Fibroblast of the conjunctiva (primary cell): ENCODE measurements at places on chromosomes 13 and 19.
A peak's percentile ranks its signal among the peaks of the same experiment; 100 is the strongest.

- no peak for DNase-seq
These were observed 124.5 kb upstream of the USP29 start for GRCh38 chr19:56995303-56995702.

GRCh38 chr13:22040810-22041364 is 370.0 kb downstream of the FGF9 start:
- no peak for DNase-seq

- peak; percentile 26 for DNase-seq
These were observed 7.0 kb upstream of the MAP2K2 start for GRCh38 chr19:4130744-4131438.

GRCh38 chr19:3372413-3372812 is 6.0 kb downstream of the NFIC start:
- DNase-seq: no peak

DNA sequence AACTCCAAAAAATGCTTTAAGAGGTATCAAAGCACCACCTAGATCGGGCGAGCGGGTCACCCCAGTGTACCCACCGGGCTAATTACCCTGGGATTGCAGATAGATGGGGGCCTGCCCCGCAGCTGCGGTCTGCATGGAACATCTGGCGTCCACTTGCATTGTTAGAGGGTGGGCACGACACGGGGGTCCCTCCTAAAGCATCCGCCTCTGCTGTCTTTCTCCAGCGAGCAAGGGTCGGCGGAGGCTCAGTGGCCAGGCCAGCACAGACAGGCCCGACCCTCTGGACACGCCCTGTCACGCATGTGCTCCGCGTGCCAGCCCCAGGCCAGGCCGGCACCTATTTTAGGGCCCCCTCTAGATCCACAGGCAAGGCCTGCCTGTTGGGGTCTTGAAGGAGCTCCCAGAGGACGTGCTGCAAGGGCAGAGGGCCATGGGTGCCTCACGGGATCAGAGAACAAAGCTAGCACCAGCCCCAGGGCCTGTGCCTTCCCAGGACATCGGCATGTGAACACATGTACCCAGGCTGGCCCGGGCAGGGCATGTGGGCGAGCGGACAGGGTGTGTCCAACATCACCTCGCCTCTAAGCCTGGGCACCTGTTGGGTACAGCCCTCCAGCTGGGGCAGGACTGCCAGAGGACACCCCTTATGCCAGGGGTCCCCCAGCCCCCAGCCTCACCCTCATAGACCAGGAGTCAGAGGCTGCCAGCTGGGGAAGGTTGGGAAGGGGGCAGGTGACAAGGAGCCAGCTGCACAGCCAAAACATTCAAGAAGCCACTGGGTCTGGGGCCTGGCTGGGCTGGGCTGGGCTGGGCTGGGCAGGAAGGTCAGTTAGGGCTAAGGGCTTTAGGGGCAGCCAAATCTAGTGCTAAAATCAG is 35.6 kb upstream of the NANOS3 start:
- DNase-seq: no peak

DNA sequence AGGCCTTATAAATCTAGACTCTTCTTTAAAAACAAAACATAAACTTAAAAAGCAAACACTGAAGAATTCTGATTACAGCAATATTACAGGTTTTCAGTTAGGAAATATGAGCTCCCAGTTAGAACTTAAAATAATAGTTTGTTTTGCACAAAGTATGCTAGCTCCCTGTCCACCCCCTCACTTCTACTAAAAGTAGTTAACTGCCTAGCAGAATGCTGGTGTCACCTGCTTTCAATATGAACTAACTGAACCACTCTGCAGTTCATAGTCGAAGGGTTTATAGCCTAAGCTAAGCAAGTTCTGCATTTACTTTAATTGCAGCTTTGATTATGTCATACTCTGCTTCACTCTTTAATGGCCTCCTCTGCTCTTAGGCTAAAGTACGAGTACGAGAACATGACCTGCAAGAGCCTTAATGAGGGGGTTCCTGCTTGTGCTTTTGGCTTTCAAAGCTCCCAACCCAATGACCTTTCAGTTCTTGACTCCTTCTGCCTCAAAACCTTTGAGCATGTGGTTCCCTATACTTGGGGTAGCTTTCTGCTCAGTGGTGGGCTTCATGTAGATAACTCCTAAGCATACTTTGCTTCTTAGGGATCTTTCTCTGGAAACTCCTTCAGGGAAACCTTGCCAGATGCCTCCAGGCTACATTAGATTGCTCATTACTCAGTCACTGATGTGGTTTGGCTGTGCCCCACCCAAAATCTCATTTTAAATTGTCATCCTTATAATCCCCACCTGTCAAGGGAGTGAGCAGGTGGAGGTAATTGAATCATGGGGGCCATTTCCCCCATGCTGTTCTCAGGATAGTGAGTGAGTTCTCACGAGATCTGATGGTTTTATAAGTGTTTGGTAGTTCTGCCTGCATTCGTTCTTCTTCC is 278.9 kb upstream of the ARGLU1 start:
- DNase-seq: no peak

DNA sequence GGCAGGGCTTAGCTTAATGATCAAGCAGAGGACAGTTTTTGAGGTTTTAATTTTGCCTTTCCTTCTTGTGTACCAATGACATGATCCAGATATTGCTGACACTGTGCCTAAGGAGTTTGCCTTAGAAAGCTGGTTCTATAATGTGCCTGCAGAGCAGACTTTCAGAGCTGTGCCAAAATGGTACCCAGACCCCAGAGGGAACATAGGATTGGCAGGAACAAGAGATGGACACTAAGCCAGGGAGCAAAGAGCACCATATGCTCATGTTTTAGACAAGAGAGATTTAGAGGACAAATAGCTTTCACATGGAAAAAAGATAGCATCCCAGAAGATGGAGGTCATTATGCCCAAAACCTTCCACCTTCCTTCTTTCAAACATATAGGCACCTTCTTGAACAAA is 1241.5 kb upstream of the SPRY2 start:
- no peak for DNase-seq

GRCh38 chr19:2536461-2536860 is 60.5 kb downstream of the GADD45B start:
- no peak for DNase-seq

GRCh38 chr19:15874821-15875474 is 22.9 kb downstream of the CYP4F2 start:
- DNase-seq: no peak

DNA sequence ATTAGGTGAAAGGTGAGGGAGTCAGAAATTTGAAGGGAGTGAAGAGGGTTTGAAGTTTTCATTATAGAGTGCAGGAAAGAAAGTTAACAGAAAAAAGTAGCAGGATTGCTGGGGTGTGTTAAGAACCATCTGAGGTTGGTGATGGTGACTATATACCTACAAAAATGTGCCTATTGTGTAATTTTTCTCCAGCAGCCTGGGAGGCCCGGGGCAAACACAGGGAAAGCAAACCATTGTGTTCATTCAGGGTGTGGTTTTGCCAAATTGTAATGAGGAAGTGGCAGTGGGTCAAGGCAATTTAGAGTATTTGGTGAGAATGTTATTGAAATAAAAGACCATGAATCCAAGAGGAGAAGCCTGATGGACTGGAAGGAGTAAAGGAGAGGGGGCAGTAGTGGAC is 8.2 kb upstream of the SUCLA2 start:
- peak; percentile 47 for DNase-seq

GRCh38 chr13:60075850-60076249 is 87.9 kb downstream of the DIAPH3 start:
- DNase-seq: no peak

GRCh38 chr13:55439450-55439849 is 1701.3 kb upstream of the PRR20A start:
- DNase-seq: no peak

DNA sequence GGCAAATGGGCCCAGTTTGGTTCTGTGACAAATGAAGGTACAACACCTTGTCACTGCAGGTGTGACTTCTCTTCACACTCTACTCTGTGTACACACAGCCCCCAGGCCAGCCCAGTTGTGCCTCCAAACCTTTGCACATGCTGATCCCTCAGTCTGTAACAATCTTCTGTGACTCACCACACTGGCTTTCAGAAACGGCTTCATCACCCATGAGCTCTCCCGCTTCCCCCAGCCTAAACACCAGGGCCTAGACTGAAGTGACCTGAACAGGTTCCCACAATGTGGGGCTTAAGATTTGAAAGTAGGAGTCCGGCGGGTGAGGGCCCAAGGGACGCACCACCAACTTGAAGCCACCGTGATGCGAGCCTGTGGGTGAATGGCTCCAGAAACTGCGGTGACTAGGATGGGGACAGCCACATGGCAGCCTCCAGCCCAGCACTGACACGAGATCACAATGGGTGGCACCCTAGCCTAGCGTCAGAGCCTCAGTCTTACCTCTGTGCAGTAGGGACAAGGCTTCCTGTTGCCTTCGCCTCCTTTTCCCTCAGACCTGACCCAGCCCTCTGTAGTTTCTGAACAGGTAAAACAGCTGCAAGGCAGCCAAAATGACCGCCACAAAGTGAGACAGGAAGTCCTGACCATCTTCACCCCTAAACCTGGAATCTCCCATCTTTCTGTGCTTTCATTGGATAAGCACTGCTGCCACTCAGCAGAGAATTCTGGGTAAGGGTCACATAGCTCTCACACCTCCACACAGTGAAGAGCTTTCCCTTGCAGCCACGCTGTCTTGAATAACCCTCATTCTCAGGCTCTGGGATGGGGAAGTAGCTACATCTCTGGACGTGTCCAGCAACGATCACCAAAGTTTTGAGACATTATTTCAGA is 34.2 kb upstream of the ZNF599 start:
- DNase-seq: no peak

DNA sequence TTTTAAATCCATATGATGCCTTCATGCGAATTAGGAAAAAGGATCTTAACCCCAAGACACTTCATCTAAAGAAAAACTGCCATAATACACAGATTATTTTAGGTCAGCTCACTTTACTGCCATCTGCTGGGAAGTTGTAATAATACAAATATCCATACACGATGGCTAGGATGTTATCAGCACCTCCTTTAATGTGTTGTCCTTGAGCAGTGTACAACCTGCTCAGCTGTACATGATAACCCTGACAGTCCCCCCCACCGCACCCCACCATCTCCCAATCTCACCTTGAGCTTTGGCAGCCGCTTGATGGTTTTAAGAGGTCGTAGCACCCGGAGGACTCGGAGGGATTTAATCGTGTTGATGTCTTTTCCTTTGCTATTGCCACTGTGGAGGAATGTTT is 112.2 kb downstream of the IER2 start:
- DNase-seq: peak; percentile 38

DNA sequence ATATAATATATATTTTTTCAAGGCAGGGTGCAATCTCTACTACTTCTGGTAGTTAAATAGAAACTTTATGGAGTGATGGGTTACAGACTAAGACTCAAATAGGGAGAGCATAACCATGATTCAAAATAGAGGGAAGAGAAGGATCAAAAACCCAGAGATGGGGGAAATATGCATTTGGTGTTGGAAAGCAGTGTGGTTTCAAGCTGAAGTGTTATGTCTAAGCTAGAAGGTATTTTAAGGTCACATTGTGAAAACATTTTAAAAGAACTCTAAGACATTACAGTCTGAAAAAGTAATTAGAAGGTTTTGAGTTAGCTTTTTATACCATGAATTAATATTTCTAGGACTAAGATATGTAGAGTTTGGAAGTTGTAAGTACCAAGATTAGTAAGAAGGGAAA is 2741.4 kb downstream of the PCDH9 start:
- no peak for DNase-seq

- DNase-seq: no peak
These were observed 4.8 kb downstream of the MKNK2 start for GRCh38 chr19:2046046-2046907.

GRCh38 chr19:38250821-38251563 is 5.2 kb downstream of the PPP1R14A start:
- DNase-seq: no peak

DNA sequence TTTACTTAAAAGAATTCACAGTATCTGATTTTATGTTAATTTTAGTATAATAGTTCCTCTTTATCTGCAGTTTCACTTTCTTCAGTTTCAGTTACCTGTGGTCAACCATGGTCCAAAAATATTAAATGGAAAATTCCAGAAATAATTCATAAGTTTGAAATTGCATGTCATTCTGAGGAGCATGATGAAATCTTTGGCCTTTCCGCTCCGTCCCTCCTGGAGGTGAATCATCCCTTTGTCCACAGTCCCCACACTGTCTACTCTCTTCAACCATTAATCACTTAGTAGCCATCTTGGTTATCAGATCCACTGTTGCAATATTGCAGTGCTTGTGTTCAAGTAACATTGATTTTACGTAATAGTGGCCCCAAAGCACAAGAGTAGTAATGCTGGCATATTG is 26.9 kb downstream of the SLITRK6 start:
- no peak for DNase-seq

DNA sequence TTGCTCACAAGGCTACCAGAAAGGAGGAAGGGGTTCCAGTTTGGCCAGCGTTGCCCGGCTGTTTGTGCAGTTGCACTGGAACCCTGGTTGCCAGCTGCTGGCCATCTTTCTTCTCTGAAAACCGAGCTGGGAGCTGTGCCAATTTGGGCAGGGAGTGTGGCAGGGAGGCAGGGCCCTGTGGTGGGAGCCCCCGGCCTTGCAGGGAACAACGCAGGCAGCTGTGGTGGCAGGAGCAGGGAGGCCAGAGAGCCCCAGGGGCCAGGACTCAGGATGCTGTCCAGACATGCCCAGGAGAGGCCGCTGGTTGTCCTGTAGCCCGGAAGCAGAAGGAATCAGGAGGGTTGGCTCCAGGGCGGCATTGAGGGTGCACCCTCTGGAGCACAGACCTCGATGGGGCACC is 4.8 kb downstream of the KMT5C start:
- no peak for DNase-seq

GRCh38 chr13:85236413-85236812 is 562.8 kb downstream of the SLITRK6 start:
- DNase-seq: peak; percentile 39

DNA sequence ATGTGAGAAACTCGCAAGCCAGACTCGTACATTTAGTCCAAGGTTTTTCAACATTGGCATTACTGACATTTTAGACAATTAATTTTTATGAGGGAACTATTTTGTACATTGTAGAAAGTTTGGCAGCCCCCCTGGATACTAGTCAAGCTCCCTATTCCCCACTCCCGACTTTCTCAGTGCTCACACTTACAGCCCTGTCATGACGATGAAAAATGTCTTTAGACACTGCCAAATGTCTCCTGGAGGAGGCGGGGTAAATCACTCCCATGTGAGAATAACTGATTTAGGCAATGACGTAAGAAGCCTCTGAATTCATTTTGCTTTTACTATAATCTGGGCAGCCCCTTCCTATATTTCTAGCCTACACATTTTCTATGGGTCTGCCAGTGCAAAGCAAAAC is 535.8 kb upstream of the KLHL1 start:
- no peak for DNase-seq

GRCh38 chr13:19591864-19592263 is 30.5 kb upstream of the TPTE2 start:
- DNase-seq: no peak

DNA sequence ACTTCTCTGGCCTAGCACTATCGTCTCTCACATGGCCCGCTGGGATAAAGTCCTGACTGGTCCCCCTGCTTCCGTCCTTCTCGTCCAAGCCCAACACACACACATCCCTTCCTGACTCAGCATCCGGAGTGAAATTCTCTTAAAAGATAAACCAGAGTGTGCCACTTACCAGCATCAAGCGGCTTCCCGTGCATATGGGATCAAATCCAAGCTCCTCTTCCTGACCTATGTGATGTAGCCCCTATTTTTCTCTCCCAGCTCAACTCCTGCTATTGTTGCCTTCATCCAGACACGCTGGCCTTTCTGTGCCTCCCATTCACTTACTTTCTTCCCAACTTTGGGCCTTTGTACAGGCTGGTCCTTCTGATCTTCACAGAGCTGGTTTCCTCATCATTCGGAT is 530.4 kb downstream of the DIAPH3 start:
- no peak for DNase-seq

- no peak for DNase-seq
These were observed 58.8 kb downstream of the DCLK1 start for GRCh38 chr13:36072152-36072935.
